ENCODE measurements at places on chromosomes 12 and 14. TPM values are rescaled to one million over a fixed set of nuclear protein-coding genes. Genes with fewer than 3 reads are reported as not detected.

EIF2S3B gene
- total RNA-seq: 0.52 TPM

CDC42BPB gene
- total RNA-seq: 72.8 TPM

RD3L gene
- not detected for total RNA-seq

RNASE7 gene
- total RNA-seq: not detected

FIGNL2 gene
- 0.38 TPM for total RNA-seq

IL26 gene
- total RNA-seq: not detected

DAO gene
- not detected for total RNA-seq

APOF gene
- total RNA-seq: not detected

CCDC198 gene
- 3.3 TPM for total RNA-seq

PRKD1 gene
- total RNA-seq: 2.6 TPM

KRT85 gene
- not detected for total RNA-seq

SMCO3 gene
- not detected for total RNA-seq

FOXM1 gene
- total RNA-seq: 100 TPM

Data from A549 treated with DMSO at 1 μM for 4 hours (cell line).